ENCODE measurements at places on chromosomes 5 and 9.

DNA sequence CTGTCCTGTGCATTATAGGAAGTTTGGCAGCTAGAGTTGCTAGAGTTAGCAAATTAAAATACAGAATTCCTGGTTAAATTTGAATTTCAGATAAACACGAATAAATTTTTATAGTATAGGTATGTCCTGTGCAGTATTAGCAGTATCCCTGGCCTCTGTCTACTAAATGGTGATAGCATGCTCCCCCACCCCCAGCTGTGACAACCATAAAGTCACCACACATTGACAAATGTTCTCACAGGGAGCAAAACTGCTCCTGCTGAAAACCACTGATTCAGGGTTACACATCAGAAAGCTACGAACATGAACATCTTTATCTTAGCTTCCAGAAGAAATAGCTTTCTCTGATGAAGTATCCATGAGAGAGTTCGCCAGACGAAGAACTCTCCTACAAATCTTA is 91.8 kb upstream of the CCDC112 start:
- DNase-seq = no peak

- no peak for DNase-seq
Observed at GRCh38 chr9:87420884-87421283, 76.8 kb upstream of the DAPK1 start.

- no peak for DNase-seq
Observed at GRCh38 chr5:180366326-180366725, 13.2 kb upstream of the GFPT2 start.

- no peak for DNase-seq
Observed at GRCh38 chr9:85527331-85528020, 214.3 kb downstream of the AGTPBP1 start.

DNA sequence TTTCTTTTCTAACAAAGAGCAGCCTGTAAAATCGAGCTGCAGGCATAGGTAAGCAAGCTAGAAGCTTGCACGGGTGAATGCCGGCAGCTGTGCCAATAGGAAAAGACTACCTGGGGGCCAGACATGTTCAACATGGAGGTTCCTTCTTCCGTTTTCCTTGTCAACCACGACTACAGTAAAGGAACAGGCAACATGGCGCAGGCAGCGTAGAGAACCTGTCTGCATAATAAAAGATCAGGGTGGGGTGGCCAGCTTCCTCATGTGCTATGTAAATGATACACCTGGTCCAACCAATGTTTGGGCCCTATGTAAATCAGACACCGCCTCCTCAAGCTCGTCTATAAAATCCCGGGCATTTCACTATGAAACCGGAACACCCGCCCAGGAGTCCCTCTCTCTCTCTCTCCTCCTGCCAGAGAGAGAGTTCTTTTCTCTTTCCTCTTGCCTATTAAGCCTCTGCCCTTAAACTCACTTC is 103.8 kb upstream of the LIFR start:
- no peak for DNase-seq

- DNase-seq = no peak
Observed at GRCh38 chr5:171984748-171985419, 21.6 kb downstream of the FBXW11 start.

DNA sequence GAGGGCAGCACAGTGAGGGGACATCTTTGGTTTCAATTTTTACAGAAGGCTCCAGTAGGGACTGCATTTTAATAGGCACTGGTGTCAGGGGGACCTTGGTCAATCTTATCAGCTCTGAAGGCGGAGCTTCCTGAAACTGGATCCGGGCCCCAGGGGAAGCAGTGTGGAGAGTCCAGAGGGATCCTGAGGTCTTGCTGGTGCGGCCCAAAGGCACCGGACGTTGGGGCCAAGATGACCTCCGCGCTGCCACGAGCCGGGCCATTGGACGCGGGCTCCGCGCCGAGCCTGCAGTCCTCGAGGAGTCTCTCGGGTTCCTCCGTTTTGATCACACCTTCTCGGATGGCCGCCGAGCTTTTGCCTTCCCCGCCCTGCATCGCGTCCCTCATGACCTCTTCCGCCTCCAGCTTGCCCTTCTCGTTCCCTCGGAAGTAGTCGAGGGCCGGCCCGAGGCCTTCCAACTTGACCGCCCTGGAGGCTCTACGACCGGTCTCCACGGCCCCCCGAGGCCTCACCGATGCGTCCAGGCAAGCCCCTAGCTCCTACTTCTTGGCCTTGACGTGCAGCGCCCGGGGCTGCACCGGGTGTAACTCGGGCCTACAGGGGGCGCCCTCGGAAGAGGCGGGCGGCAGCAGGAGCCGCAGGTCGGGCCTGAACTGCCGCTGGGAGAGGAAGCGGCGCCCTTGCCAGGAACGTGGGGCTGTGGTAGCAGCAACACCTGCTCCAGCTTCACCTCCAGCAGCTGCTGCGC is 18.8 kb downstream of the C5orf52 start:
- DNase-seq = no peak

GRCh38 chr5:154478224-154478565 is at the start of gene HAND1:
Gene HAND1 (minus strand): TSS chr5:154478227. CDS start chr5:154478008, 219 bp downstream.
- no peak for DNase-seq

GRCh38 chr5:127170918-127171600 is 97.8 kb upstream of the C5orf63 start:
- DNase-seq = no peak

- no peak for DNase-seq
Observed at GRCh38 chr5:1793301-1793740, 6.3 kb downstream of the MRPL36 start.

- no peak for DNase-seq
Observed at GRCh38 chr9:134814598-134815215, 65.9 kb upstream of the FCN2 start.

GRCh38 chr9:78132701-78133058 is 101.1 kb upstream of the GNAQ start:
- DNase-seq = no peak

DNA sequence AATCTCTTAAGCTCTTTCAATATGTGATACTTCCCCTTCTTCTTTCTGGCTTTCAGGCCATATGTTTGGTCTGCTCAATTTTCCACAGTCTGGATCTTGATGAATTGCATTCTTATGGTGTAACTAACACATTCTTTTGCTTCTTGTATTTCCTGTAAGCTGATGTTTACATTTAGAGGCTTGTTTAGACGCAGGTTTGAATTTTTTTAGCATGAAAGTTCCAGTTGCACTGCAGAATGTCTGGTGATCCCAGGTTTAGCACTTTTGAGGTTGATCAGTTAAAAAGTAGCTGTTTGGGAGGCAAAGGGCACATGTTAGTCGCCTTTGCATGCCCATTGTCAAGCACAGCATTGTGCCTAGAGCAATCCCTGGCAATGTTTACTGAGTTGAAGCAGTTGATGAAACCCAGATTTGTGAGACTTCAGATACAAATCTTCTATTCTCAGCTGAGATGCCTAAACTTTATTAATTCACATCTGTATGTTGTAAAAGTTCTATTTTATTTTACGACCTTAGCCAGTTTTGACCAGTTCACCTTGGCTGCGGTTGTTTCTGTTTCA is 59.6 kb upstream of the SPATA31C2 start:
- DNase-seq = no peak

GRCh38 chr5:143010351-143010750 is 240.2 kb downstream of the ARHGAP26 start:
- DNase-seq = no peak

DNA sequence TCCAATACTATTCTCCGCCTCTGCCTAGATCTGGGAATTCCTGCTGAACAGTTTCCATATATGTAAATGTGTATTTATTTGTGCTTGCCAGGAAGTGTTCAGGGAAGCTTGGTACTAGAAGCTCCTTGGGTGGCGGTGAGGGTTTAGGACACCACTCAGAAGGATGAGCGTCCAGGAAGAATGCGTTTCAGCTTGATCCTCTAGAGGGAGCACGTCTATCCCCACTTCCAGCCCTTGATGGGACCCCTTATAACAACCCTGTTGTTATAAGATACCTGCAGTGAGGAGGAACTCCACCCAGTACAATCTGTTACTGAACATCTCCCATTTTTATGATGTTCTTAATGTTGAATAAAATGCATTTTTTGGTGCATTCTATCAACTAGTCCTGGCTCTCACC is 88.9 kb downstream of the CYFIP2 start:
- DNase-seq = no peak

DNA sequence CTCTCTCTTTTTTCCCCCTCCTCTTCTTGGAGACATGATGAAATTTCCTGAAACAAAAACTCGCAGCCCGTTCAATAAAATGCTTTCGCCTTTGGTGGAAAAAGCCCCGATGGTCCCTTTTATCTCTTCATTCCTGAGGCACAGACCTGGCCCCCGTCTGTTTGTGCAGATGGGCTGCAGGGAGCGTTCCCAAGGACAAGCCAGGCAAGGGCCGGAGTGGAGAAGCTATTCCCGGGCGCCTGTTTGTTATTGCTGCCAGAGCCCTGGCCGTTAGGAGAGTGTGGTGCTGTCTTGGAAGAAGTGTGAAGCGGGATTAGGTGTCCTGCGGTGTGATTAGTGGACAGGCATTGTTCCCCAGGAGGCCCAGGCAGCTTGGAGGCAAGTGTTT is 71.9 kb downstream of the SMIM23 start:
- DNase-seq = no peak

DNA sequence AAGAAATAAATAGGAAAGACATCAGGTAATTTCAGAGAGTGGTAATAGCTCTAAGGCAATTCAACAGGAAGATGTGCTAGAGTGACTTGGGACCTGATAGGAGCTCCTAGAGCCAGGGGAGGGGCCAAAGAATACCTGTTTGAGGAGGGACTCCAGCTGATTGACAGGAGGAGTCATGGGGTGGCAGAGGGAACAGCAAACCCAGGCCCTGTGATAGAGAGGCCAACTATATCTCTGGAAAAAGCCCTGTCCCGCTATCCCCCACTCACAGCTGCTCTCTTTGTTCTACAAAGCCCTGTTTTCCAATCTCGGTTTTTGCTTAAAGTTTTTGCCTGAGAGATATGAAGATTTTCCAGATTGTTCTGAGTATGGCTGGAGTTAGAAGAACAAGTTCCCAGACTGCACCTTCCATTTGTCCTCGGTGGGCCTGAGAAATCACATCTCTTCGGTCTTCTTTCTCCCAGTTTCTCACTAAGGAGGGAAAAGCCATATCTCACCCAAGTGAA is 9.0 kb upstream of the NSD1 start:
- DNase-seq = no peak

DNA sequence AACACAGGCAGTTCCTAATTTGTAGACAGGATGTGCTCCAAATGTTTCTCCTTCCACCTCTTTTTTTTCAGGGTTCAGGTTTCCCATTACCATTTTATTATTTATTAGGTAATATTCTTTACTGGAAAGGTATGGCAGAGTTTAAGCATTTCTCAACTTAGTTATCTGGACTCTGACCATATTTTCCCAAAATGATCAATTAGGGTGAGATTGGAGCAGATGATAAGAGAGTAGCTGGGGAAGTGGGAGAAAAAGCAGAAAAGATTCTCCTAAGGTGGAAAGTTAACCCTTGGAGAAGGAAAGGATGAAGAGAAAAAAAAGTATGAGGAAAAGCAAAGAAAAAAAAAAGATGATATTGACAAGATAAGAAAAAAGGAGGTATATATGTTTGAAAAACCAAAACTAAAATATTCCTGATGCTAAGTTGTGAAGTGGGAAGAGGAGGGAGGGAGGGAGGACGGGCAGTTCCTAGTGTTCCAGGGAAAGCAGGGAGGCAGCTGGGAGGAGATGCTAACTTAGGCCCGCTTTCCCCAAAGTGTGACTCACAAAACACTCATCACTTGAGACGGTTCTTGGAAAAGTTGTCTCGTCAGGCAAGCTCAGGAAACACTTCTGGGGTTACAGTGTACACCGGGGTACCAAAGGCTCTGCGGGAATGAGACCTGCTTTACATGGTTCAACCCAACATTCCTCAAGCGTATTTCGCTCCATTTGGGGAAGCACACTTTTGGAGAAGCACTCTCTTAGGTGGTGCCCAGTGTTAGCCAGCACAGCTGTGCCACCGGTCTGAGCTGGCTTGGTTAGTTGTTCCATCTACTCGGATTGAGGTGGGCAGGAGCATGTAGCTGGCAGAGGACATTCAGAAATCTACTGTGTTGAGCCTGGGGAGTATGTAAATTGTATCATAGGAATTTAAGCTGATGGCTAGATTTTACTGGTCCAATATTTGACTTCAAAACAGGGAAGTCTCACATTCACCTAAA is 35.1 kb downstream of the B4GALT1 start:
- DNase-seq = no peak

GRCh38 chr5:84436866-84437265 is 52.2 kb upstream of the EDIL3 start:
- no peak for DNase-seq

DNA sequence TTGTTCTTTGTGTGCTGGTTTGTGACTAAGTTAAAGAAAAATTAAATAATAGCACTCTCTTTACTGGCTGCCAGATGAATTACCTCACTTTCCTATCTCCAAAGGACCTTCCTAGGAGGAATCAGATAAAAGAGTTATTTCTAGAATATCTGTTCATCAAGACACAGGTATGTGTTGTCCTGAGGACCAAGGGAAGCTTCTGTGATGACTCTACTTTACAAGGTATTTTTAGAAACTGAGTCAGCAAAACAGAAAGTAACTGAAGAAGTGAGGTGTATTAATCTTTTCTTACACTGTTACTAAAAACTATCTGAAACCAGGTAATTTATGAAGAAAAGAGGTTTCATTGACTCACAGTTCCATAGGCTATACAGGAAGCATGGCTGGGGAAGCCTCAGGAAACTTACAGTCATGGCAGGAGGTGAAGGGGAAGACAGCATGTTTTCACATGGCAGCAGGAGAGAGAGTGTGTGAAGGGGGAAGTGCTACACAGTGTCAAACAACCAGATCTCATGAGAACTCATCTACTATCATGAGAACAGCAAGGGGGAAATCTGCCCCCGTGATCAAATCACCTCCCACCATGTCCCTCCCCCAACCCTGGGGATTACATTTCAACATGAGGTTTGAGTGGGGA is 189.2 kb upstream of the DMAC1 start:
- DNase-seq = no peak

- DNase-seq = no peak
Observed at GRCh38 chr9:136149337-136149736, 30.7 kb upstream of the TMEM250 start.

- DNase-seq = no peak
Observed at GRCh38 chr9:17088566-17088965, 46.3 kb upstream of the CNTLN start.

- no peak for DNase-seq
Observed at GRCh38 chr5:1808439-1808838, 7.2 kb downstream of the NDUFS6 start.

- no peak for DNase-seq
Observed at GRCh38 chr9:77829420-77829819, 181.3 kb upstream of the GNA14 start.

DNA sequence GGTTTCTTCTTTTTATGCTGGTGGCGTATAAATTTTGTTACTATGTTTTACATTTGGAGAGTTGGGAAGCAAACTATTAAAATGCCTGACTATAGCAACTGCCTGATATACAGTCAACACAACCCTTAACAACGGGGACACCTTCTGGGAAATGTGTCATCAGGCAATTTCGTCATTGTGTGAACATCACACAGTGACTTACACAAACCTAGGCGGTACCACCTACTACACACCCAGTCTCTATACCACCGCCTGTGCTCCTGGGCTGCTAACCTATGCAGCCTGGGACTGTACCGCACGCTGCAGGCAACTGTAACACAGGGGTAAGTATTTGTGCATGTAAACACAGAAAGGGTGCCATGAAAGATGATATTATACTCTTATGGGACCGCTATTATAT is 1.3 kb upstream of the CDHR2 start:
- DNase-seq = no peak

- DNase-seq = no peak
Observed at GRCh38 chr5:177494346-177495195, 2.8 kb downstream of the PDLIM7 start.
